ENCODE measurements at places on chromosomes 16 and 17.

GRCh38 chr17:57368637-57369336, 112.5 kb downstream of the MSI2 start:
- peak; percentile 41 for DNase-seq

GRCh38 chr17:44966348-44967025, 1.6 kb downstream of the C1QL1 start:
- DNase-seq = no peak

GRCh38 chr16:50684823-50685461, 3.8 kb upstream of the SNX20 start:
- no peak for DNase-seq

- peak; percentile 35 for DNase-seq
Observed at GRCh38 chr17:33302394-33302793, 9.3 kb upstream of the ASIC2 start.

- DNase-seq = peak; percentile 59
Observed at GRCh38 chr17:72631949-72632684, 460.4 kb downstream of the SLC39A11 start.

GRCh38 chr16:22321340-22322001, 24.3 kb downstream of the POLR3E start:
- DNase-seq = peak; percentile 69

- DNase-seq = no peak
Observed at GRCh38 chr17:41614098-41614497, 1.5 kb upstream of the KRT16 start.

- no peak for DNase-seq
Observed at GRCh38 chr17:49209061-49209571, 1.3 kb downstream of the GNGT2 start.
